ENCODE measurements at places on chromosomes 16 and 17.

DNA sequence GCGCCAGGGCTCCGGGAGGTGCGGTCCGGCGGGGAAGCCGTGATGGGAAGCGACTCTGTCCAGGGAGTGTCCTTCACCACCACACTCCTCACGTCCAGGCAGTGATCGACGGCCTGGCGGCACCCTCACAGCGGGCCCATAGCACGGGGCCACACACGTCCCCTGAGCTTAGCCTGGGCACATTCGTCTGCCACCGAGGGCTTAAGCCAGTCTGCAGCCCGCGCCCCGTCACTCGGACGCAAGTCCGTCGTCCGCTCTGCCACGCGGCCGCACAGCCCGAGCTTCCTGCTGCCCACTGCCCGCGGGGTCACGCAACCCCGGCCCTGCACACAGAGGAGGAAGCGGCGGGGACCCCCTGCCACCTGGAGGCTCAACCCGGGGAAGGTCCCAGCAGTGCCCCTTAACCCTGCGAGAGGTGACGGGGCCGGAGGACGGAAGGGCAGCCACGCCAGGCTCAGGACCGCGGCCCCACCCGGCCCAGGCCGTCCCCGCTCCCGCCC, 3.0 kb upstream of the TBX2 start:
- DNase-seq: no peak

DNA sequence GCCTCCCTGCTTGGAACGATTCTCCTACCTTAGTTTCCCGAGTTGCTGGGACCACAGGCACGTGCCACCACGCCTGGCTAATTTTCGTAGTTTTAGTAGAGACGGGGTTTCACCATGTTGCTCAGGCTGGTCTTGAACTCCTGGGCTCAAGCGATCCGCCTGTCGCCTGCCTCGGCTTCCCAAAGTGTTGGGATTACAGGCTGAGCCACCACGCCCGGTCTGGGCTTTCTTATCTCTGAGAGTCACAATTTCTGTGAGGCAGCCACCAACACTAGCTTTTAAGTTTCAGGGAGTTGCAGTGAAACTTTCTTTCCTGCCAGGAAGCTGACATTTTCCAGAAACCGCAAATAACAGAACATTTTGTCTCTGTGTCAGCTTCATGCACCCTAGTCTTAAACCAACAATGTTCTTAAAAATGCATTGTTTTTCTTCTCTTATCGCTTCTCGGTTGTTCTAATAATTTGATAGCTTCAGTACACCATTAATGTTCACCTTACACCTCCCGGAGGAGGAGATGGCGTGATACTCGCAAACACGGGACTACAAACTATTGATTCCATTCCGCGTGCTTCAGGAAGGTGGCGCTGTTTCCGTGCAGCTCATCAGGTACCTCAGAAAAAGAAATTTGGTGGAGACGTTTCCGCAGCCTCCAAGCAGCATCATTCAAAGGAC, 7.4 kb upstream of the DHRS7B start:
- peak; percentile 87 for DNase-seq

DNA sequence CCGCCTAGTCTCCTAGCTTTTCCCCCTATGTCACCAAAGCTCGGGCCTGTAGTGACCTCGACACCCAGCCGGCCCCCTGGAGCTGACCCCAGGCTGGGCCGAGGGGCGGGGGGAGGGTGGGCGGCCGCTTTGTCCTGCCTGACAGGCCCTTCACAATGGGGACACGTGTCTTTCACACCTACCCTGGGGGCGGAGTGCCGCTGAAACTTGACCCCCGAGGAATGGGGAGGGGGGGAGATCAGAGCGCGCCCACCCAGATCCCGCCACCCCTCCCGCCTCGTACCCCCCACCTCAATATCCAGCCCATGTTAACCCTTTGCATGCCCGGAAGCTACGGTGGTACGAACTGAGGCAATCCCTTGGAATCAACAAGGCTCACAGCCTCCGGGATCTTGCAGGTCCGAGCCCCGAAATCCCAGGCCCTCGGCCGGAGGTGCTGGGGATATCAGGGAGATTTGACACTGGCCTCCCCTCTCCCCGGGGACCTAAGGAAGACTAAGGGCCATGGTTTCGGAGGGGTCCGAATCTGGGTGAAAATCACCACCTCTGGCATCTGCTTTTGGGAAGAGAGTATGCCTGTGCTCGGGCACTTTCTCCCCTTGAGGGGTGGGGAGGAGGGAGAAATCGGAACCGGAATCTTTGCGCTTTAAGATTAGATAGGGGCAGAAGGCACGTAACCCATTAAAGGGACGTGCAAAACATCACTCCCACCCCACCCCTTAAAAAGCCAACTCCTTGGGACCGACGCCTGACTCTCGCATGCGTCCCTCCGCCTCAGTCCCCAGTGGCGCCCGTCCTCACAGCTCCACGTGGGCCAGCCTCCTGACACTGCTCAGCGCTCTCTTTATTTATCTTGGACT, 2.6 kb downstream of the NOG start:
- no peak for DNase-seq

DNA sequence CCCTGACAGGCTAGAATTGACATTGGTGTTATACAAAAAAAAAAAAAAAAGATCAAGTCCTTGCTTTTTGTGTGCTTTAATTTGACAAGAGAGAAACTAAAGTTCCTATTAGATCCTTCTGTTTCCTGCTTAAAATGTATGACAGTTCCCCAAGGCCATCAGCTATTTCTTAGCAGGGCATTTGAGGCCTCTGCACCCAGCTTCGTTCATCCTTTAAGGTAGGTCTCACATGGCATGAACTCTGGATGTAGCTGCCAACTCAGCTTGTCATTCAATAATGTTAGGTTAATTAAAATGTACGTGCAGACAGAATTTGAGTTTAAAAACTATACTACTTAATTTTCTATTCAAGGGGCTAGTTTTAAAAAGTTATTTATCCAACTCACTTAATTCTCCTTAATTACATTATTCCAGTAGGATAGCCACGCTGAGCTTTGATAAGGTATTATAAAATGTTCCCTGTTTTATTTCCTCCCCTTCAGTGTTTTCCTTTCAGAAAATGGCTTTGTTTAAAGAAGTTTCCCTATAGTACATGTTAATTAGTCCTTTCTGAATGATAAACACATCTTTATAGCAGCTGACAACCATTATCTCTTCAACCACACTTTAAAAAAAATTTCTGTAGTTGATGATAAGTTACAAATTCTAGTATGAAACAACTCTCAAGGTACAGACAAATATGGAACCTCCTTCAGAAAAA, 1.2 kb upstream of the RFFL start:
- no peak for DNase-seq

DNA sequence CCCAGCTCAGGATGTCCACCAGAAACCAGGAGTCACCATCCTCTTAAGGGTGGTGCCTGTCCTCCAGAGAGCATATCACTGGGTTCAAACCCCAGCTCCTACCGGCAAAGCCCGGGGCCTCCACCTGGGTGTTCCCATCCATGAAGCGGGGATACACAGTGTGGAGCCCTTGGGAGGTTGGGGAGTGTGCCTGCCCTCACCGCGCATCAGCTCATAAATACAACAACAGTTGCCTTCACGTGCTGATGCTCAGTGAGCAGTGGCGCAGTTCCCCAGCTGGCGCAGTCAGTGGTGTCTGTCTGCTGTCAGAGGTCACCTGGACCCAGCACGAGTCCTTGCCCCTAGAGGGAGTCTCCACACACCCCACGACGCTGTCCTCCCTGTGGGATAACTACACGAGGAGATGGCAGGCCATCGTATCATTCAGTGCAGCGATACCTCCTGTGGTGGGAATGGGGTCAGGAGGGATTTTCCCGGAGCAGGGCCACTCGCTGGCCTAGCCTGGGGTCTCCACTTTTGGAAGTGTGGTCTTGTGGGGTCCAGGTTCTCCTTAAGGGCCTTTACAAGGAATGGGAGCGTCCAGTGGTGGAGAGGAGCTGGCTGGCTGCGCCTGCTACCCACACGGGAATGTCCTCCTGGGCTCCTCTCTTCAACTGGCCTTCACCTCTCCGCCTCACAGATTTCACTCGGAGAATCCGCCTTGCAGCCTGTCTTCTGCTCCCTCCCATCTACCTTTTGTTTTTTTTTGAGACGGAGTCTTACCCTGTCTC, 2.3 kb upstream of the ELOB start:
- DNase-seq: no peak

- DNase-seq: no peak
Measured at GRCh38 chr17:45229681-45230409, 8.2 kb downstream of the FMNL1 start.

DNA sequence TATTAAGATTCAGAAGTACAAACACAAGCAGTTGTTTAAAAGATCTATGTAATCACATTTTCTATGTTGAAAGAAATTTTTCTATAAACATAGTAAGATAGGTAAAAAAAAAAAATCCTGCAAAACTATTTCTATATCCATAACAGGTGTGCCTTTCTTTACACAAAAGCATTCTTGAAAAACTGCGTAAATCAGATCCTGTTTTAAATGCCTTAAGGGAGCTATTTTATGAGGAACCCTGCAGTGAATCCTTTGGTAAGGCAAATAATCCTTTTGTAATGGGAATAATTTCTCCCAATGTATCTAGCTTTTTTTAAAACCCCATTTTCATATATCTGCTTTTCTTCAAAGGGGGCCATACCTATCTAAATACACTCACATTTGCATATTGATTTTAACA, 157.3 kb downstream of the AATF start:
- DNase-seq: no peak

DNA sequence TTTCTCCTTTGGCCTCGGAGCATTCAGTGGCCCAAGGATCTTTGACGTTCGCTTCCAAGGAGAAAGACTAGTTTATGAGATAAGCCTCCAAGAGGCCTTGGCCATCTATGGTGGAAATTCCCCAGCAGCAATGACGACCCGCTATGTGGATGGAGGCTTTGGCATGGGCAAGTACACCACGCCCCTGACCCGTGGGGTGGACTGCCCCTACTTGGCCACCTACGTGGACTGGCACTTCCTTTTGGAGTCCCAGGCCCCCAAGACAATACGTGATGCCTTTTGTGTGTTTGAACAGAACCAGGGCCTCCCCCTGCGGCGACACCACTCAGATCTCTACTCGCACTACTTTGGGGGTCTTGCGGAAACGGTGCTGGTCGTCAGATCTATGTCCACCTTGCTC, 1.4 kb downstream of the AOC3 start:
- no peak for DNase-seq

- no peak for DNase-seq
Measured at GRCh38 chr17:60840456-60840855, 162.8 kb downstream of the BCAS3 start.
